CD8-positive, alpha-beta memory T cell (primary cell): ENCODE measurements at places on chromosomes 2 and 18. TPM values are rescaled to one million over a fixed set of nuclear protein-coding genes. Genes with fewer than 3 reads are reported as not detected.

Gene LIPG
- not detected for total RNA-seq

Gene NRBP1
- 77.2 TPM for total RNA-seq

Gene COQ10B
- total RNA-seq, result 23.7 TPM

Gene ANKRD30B
- not detected for total RNA-seq

Gene SPATA3
- total RNA-seq, result not detected
